ENCODE measurements at places on chromosomes 12 and 14.

DNA sequence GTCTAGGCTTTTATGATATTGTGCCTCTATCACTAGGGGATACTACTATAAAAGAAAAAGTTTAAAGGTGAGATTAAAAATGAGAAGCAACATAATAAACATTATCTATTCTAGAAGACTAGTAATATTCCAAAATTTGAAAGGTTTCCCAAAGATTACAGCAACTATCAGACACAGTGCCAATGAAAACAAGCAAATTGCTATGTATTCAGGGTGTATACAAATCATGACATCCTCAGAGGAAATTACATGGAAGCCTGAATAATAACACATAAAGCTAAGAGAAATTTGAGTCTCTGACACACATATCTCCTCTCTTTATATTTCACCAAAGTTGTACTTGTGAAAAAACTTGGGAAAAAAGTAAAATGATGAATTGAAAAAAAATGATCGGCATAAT, 327.0 kb downstream of the SEC23A start:
- DNase-seq, result no peak

GRCh38 chr14:95197551-95197950, 40.2 kb upstream of the DICER1 start:
- DNase-seq, result no peak

DNA sequence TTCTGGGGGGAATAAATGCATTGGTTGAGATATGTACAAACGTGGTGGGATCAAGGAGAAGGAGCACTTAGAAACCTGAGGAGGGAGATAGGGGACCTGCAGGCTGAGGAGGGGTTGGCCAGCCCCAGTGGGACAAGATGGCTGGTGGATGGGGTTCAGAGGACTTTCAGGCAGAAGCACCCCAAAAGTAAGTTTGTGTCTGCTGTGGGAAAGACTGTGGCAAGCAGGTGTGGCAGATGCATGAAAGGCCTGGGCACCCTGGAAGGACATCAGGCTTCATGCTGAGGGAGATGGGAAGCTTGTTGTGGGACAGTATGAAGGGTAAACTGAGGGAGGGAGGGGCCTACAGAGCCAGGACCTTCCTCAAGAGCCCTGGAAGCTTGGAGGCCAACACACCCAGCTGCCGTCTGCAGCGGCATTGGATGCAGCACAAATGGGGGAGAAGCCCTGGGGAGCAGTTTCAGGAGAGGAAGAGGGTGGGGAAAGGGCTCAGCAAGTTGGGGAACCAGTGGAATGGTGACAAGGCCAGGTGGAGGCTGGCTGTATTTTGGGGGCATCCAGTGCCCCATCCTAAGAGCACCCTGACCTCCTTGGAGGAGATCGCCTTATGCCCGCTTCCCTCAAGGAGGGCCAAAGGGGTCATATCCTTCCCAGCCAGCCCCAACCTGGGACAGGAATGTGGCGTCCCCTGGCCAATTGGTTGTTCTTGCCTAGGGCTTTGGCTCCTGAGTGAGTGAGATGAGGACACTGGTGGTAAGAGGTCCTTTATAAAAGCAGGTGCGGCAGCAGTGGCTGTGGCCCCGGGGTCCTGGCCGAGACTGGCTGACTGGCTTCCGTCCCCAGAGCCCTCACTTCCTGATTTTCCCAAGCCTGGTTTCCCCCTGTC, 20.7 kb downstream of the NFKBIA start:
- no peak for DNase-seq

- DNase-seq, result no peak
Measured at GRCh38 chr14:59044707-59045106, 143.8 kb upstream of the DAAM1 start.

DNA sequence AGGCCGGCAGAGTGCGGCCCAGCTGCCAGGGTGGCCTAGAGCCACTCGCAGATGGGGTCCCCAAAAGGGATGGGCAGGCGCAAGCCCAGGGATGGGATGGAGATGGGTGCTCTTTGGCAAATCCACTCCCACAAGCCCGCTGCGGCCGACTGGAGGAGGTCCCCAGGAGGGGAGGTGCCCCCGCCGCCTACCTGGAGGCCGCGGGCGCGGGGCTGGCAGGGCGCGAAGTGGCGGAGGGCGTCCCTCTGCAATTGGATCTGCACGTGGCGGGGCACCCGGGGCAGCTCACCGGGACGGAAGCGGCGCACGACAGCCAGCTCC, 730 bp downstream of the PPP1R3E start:
- no peak for DNase-seq

DNA sequence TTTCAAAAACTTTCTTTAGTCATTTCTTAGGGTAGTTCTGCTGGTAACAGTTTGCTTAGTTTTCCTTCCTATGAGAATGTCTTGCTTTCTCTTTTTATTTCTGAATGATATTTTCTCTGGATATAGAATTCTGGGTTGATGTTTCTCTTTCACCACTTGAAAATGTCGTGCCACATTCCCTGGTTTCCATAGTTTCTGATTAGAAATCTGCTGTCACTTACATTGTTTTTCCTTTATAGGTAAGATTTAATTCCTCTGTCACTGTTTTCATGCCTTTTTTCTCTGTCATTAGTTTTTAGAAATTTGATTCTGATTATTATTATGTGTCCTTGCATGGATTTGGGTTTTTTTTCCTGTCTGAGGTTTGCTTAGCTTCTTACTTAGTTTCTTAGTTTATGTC, 77.3 kb upstream of the PCNX4 start:
- DNase-seq, result no peak
